Non-pigmented ciliary epithelial cell (primary cell): ENCODE measurements at places on chromosomes 2 and 18.

DNA sequence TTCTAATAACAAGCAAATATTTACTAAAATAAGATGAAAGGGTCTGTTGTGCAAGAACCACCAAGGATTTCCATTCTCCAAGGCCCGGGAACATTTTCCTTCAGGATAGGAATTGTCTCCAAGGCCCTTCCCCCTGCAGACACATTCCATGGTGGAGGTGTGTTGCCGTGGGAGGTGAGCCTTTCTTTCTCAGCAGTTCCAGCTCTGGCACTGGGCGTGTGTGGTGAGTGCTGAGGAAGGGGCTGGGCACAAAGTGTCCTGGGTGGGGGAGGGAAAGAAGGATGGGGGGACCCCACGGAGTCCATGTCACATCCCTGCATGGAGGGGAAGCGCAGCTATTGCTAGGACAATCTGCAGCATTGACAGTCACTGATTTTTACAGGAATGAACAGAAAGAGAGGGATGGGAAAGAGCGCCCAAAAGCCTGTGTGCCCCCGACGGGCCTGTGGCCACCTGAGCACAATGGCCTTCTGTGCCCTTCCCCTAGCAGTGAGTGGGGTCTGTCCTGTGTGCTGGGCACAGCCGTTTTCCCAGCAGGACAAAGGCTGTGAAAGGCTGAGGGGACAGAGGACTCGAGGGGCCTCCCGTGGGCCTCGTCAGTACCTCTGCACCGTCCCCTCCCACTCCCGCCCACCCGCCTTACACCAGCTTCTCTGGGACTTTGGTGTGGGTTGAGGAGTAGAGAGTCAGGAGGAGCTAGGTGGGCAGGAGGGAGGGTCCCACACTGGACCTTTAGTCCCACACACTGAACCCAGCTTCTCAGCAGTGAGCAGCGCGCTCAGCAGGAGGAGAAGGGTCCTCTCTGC is 79.8 kb downstream of the PTGR3 start:
- no peak for DNase-seq

- no peak for DNase-seq
Measured at GRCh38 chr18:63342206-63342605, 22.6 kb upstream of the BCL2 start.

DNA sequence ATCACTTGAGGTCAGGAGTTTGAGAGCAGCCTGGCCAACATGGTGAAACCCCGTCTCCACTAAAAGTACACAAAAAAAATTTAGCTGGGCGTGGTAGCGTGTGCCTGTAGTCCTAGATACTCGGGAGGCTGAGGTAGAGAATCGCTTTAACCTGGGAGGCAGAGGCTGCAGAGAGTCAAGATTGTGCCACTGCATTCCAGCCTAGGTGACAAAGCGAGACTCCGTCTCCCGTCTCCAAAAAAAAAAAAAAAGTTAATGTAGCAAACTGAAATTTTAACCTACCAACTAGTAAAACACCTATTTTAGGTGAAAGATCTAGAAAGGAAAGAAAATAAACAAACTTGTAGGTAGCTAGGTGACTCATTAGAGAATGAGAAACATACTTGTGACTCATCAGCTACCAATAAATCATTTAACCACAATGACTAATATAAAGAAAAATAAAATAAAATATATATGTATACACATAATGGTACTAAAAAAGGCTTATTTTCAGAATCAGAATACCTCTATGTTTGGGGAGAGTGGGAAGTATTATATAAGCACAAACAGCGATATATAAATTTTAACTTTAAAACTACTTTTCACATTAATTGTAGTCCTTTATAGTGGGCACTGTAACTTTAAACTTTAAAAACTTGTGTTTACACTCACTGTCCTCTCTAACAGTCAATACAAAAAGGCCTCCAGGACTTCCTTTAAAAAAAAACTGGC is 36.6 kb downstream of the DARS1 start:
- DNase-seq: peak; percentile 50

- no peak for DNase-seq
Measured at GRCh38 chr2:235810846-235811245, 317.0 kb downstream of the AGAP1 start.

GRCh38 chr2:60528281-60529020 is 25.0 kb downstream of the BCL11A start:
- no peak for DNase-seq

- no peak for DNase-seq
Measured at GRCh38 chr2:24538720-24539119, 47.7 kb downstream of the NCOA1 start.

DNA sequence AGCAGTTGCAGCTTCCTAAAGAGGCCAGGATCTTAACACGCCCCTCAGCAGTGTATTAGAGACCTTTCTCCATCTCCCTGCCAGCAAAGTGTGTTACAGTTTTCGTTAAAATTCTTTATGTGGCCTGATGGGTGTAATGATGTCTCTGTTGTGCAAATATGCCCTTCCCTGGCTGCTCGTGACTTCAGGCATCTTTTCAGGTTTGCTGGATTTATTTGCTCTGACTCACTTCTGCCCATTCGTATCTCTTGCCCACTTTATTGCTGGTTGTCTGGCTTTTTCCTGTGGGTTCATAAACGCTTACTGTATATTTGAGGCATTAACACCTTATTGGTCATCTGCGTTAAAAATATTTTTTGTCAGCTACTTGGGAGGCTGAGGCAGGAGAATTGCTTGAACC is 134.5 kb downstream of the ASB1 start:
- no peak for DNase-seq

GRCh38 chr2:181991171-181991885 is 5.7 kb downstream of the PPP1R1C start:
- DNase-seq: no peak

DNA sequence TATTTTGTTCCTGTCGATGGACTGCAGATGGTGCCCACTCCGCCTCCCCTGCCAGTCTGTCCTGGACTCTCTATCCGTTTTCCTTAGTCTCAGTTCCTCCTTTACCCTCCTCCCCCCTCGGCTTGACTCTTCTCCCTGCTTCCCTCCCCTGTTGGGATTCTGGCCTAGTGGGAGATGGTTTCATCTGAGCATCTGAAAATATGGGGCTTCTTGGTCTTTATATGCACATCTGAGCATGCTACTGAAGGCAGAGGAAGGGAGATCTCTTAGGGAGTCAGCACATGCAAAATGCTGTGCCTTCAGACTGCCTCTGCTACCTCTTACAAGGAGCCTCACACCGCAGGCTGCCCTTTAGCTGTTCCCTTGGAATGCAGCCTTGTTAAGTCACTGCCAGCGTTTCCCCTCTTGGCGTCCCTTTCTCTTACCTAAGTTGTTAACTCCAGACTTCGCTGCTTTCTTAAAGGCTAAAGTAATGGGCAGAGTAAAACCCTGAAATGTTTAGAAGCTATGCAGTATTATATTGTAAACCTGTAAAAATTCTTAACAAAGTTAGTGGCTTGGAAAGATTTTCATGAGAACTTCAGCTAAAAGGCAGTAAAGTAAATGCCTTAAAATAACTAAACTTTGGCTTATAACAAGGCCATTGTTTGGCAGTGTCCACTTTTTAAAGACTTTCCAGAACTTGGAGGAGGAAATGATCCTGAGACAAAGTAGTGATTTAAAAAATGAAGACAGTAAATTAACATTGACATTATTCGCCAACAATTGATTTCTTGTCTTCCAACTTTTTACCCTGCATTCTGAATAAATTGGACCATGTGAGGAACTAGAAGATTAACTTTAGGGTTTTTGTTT is 49.8 kb downstream of the LDLRAD4 start:
- no peak for DNase-seq

GRCh38 chr2:176647325-176648165 is 378.3 kb downstream of the MTX2 start:
- DNase-seq: no peak

- DNase-seq: no peak
Measured at GRCh38 chr2:190859347-190860297, 21.0 kb upstream of the GLS start.

- no peak for DNase-seq
Measured at GRCh38 chr2:66109419-66109818, 325.5 kb upstream of the MEIS1 start.

- DNase-seq: no peak
Measured at GRCh38 chr18:13551305-13551603, 175.1 kb downstream of the FAM210A start.

- no peak for DNase-seq
Measured at GRCh38 chr2:120405759-120406099, 59.8 kb downstream of the INHBB start.

DNA sequence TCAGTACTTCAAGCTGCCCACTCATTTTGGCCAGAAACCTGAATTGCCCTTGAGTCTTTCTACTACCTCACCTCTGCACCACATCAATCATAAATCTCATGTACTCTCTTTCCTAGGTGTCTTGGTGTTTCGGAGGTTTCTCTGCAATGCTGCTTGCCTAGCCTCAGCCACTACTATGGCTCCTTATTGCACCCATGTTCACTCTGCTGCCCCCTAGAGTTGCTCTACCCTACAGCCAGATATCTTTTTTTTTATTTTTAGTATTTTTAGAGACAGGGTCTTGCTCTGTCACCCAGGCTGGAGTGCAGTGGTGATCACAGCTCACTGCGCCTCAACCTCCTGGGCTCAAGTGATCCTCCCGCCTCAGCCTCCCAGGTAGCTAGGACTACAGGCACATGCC is 413.0 kb downstream of the PTPRM start:
- no peak for DNase-seq

DNA sequence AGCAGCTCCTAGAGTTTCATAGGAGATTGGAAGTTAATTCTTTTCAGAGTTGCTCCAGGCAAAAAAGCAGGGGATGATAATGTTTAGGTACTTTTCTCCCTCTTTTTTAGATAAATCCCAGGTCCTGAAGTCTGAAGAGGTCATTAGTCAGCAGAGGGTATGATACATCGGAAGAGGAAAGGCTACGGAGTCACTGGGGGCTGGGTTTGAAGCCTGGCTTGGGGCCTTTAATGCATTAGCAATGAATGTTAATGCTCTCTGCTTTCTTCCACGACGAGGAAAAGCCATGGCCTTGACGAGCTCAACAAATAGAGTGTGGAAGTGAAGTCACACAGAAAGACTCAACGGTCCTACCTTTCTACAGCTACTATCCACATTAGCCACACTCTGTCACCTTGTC is 235.1 kb downstream of the NCKAP5 start:
- DNase-seq: no peak

DNA sequence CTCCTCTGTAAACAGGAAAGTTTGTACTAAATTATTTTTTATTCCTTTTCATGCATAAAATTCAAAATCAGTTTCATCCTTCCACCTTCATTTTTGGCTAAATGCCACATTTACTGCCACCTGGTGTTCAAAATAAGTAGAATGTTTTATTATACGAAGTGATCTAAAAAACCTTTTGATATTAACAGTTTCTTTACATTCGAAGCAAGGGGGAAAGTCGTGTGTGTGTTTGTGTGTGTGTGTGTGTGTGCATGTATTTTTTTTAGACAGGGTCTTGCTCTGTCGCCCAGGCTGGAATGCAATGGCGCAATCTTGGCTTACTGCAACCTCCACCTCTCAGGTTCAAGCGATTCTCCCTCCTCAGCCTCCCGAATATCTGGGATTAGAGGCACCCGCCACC is 9.0 kb upstream of the SCN9A start:
- DNase-seq: no peak

- DNase-seq: no peak
Measured at GRCh38 chr2:193668557-193669323, 1474.0 kb upstream of the TMEFF2 start.

DNA sequence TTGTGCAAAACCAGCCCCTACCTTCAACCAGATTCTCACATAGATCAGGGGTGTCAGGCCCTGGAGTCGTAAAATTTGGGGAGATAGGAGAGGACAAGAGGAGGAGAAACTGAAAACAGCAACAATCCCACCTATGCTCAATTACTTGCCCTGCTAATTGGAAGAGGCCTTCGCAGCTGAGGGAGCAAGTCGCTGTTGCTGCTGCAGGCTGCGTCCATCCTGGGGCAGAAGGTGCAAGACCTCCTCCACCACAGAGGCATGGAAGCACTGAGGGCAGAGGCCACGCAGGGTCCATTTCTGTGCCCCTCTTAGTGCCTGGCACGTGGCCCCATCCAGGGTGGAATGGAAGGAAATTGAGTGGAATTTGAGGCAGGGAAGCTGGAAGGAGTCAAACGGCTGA is 36.5 kb downstream of the CNGA3 start:
- DNase-seq: no peak

DNA sequence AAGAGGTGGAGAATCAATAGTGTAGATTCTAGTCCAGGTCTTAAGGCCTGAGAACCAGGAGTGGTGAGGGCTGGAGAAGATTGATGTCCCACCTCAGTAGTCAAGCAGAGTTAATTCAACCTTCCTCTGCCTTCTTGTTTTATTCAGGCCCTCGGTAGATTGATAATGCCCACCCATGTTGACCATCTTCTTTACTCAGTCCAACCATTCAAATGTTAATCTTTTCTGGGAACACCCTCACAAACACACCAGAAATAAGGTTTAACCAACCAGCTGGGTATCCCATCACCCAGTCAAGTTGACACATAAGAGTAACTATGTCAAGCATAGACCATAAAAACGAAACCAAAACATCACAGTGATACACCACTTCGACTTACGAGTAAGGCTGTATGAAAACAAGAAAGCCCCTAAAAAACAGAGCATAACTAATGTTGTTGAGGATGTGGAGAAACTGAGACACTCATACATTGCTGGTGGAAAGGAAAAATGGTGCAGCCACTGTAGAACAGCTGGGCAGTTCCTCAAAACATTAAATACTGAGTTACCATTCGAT is 57.5 kb downstream of the SLC35F5 start:
- DNase-seq: no peak

DNA sequence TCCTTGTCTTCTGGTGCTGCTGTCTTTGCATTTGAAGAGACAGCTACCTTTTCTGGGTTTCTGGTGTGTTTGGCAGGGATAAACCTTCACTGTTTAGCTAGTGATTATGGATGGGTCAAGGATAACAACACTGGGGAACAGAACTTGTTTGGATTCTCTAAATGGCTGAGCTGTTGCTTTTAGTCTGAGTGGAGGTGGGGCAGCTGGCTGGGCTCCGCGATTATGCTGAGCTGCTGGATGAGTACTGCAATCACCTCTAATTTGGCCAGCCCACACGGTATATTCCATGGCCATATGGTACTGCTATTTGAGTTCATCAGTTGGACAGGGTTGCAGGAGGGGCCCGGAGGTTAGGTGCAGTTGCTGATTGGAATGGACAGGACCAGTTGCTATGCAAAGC is 361.6 kb upstream of the TFPI start:
- no peak for DNase-seq

DNA sequence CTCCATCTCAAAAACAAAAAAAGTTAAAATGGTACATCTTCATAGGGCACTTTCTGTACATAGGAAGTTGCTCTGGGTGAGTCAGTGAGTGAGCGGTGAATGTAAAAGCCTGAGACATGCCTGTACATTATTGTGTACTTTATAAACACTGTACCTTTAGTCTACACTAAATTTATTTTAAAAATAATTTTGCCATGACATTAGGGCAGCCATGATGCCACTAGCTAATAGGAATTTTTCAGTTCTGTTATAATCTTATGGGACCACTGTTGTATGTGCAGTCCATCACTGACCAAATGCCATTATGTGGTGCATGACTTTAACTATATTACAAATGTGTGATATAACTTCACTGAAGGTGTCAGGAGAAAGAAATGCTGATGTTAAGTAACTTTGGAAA is 11.0 kb upstream of the TXNDC2 start:
- DNase-seq: no peak
